T follicular helper cell (primary cell): ENCODE measurements at places on chromosomes 7 and 10.
A peak's percentile ranks its signal among the peaks of the same experiment; 100 is the strongest.

- peak; percentile 7 for DNase-seq
Measured at GRCh38 chr7:134755422-134756022, 23.9 kb upstream of the CALD1 start.

DNA sequence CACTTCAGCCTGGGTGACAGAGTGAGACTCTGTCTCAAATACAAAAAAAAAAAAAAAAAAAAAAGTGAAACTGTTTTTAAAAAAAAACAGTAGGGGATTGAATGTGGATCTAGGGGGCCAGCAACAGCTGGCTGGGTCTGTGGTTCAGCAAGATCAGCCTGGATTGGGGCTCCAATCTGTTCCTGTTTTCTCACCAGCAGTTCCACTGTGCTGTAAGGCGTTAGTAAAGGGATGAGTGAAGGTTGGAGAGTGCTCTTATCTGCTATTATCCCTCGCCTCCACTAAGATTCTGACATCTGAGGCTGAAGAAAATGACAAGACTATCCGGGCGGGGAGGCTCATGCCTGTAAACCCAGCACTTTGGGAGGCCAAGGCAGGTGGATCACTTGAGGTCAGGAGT lies 41.6 kb upstream of the GTF2IRD1 start:
- DNase-seq: no peak

GRCh38 chr7:102075553-102076135 lies 211.0 kb upstream of the SH2B2 start:
- no peak for DNase-seq

- DNase-seq: no peak
Measured at GRCh38 chr7:64098-64915, 128.1 kb upstream of the FAM20C start.

GRCh38 chr7:94270772-94271171 lies 123.9 kb upstream of the COL1A2 start:
- no peak for DNase-seq

DNA sequence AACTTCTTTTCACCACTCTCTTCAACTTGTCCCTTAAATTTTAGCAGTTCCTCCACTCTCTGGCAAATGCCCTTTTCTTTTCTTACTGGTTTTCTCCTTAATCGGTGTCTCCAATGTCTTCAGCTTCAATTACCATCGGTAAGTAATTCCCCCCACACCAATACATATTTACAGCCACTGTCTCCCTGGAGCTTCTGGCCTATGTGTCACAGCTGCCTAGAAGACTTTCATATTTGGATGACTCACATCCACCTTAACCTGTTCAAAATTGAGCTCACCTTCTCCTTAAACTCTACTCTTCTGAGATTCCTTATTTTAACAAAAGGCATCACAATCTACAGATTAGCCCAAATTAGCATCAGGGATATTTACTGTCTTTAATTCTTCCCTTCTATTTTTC lies 380.4 kb downstream of the POM121L12 start:
- DNase-seq: no peak

DNA sequence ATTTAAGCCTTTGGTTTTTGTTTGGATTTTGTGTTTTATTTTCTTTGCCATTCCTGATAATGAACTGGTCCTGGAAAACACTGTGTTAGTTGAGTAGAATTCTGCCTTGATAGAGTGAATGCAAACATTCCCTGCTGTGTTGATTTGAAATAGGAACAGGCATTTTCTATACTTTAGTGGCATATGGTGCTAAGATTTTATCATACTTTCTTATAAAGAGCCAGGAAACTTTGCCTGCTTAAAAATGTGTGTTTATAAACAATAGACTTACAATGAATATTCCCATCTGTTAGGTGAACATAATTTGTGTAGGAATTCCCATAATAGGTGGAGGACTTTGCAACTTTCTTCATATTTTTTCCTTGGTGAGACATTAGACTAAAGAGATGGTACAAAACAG lies 333.3 kb downstream of the SDK1 start:
- DNase-seq: no peak

- no peak for DNase-seq
Measured at GRCh38 chr7:80781146-80781545, 137.7 kb downstream of the SEMA3C start.

- DNase-seq: no peak
Measured at GRCh38 chr10:78719276-78719675, 349.5 kb upstream of the ZMIZ1 start.

GRCh38 chr7:69732203-69732602 lies 133.9 kb downstream of the AUTS2 start:
- DNase-seq: no peak

GRCh38 chr10:17616403-17617030 lies 657 bp downstream of the HACD1 start:
- peak; percentile 0 for DNase-seq

GRCh38 chr10:113666682-113667252 lies 2.9 kb upstream of the NRAP start:
- DNase-seq: no peak

DNA sequence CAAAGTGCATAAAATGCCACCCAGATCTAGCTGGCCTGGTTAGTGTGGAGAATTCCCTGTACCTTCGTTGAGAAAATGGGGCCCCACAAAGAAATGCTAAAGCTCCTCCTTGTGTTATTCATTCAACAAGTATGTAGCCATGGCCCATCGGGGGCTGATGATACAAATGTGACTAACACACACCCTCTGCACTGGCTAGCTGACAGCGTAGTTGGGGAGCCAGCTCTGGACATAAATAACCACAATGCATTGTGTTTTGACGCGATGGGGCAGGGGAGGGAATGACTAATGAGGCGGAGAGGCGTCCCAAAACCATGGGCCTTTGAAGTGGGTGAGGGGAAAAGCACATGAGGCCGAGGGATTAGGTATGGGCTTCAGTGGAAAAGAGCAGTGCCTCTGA lies 28.2 kb upstream of the ASL start:
- no peak for DNase-seq

GRCh38 chr7:20064181-20064970 lies 152.8 kb downstream of the MACC1 start:
- no peak for DNase-seq

GRCh38 chr7:42016517-42016916 lies 220.5 kb downstream of the GLI3 start:
- no peak for DNase-seq

- no peak for DNase-seq
Measured at GRCh38 chr7:115178835-115179234, 256.9 kb downstream of the MDFIC start.

- DNase-seq: no peak
Measured at GRCh38 chr7:40673285-40673684, 538.5 kb downstream of the SUGCT start.

DNA sequence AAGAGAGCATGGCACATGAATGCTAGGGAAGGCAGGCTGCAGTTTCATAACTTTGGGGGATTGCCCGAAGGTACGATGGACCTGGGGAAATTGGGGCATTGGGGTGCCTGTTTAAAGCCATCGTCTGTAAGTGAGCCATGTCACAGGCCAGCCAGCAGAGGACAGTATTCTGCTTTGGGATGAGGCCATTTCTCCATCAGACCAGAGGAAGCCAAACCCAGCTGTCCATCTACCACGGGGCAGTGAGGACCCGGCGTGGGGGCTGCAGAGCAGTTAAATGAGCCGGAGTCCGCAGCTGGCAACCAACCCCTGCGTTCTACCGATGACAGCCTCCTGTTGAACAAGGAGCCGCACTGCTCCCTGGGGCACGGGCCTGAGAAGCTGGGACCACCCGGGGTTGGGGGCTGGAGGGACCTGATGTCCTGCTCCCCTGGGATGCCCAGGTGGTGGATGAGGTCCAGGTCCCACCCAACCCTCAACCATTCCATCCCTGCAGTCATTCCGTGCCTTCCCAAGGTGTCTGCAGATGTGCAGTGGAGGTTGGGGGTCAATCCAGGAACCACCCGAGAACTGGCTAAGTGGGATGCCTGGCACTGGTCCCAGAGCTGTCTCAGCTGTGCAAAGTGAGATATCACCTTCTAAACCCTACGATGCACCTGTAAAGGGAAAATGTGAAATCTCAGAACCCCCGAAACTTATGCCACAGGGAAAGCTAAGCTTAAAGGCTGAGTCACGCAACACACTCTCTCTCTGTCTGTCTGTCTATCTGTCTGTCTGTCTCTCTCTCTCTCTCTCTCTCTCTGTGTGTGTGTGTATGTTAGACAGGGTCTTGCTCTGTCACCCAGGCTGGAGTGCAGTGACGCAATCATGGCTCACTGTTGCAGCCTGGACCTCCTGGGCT lies 12.1 kb upstream of the RHBDD2 start:
- no peak for DNase-seq

DNA sequence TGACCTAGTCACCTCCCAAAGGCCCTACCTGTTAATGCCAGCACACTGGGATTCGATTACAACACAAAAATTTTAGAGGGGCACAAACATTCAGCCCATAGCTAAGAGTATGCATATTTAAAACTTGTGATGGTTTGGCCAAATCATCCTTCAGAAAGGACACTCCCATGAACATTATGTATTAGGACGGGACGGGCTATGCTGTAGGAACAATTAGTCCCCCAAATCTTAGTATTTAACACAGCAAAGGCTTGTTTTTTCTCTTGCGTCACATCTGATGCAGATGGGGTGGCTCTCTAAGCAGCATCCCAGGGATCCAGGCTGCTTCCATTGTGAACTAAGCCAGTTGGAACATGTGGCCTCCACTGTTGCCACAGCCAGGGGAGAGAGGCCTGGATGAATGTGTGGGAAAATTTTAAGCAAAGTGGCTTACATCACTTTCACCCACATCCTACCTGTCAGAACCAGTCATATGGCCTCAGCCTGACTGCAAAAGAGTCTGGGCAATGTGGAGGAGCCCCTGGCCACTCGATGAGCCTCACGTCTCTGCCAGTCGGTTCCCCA lies 26.6 kb downstream of the CHST3 start:
- no peak for DNase-seq

DNA sequence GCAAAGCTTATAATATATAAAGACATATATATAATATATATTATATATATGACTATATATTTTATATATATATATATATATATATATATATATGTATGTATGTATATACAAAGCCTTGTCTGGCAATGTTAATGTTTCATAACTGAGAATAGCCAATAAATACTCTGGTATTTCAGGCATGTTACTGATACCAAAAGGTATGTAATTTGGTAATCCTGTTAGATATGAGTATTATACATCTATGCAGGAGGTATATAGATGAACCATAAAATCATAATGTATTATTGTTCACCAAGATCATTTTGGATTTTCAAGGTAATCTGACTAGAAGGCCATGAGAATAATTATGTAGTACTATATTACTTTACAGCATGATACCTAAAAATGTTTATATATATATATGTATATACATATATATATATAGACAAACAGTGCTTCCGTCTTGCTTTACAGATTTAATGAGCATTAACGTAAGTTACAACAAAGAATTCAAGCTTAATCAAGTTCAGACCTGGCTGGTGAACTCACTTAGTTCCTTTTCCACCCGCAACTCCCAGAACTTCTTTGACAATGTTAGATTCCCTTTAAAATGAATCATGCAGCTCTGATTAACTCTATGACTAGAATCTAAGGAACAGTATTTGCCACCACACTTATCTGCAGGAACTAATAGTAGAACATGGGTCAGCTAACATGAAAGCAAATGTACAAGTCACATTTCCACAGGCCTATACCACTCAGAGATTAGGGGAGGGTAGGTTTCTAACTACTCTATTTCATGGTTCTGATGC lies 82.7 kb downstream of the SLC25A13 start:
- no peak for DNase-seq

- no peak for DNase-seq
Measured at GRCh38 chr10:110793128-110793812, 78.5 kb upstream of the PDCD4 start.

GRCh38 chr7:29956487-29956836 lies 33.1 kb downstream of the SCRN1 start:
- DNase-seq: no peak

- DNase-seq: no peak
Measured at GRCh38 chr10:13118784-13119410, 18.9 kb downstream of the OPTN start.

- DNase-seq: no peak
Measured at GRCh38 chr10:101903827-101904550, 60.4 kb upstream of the KCNIP2 start.

- DNase-seq: no peak
Measured at GRCh38 chr7:107838024-107838601, 35.1 kb upstream of the SLC26A3 start.

GRCh38 chr10:77256346-77256745 lies 381.3 kb downstream of the KCNMA1 start:
- DNase-seq: no peak

- no peak for DNase-seq
Measured at GRCh38 chr10:80454513-80455460, 677 bp downstream of the TSPAN14 start.

GRCh38 chr10:129333706-129334105 lies 133.3 kb upstream of the MGMT start:
- no peak for DNase-seq

GRCh38 chr7:117072620-117073118 lies 119.4 kb downstream of the ST7 start:
- DNase-seq: no peak

- DNase-seq: no peak
Measured at GRCh38 chr7:8189625-8190024, 72.3 kb downstream of the ICA1 start.

DNA sequence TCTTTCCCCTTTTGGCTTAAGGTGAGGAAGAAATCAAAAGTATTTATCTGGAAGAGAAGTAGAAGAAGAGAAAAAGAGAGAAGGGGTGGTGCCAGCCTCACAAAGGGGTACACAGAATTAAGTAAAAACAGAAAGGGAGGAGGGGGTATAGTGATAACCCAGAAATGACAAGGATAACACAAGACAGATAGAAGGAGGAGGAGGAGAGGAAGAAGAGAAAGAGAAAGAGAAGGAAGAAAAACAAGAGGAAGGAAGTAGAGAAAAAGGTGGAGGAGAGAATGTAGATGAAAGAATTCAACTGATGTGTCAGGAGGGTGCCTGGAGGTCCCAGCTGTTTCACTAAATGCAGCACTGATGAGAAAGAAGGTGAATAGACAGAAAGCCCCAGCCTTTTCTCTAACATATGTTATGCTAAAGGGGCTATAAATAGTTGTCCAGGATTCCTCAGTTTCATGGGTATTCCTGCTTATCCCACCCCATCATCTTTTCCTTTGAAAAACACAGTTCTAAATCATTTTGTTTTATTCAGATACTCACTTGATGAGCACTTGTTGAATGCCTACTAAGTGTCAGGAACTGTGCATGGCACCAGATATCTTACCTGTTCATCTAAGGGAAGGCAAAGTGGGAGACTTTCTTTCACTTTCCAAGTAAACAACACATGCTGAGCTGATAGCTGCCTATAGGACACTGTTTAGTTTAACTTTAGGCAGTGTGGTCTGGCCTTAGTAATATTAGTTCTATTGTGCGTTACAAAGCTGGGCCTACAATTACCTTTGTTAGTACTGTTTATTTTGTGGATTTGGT lies 8.0 kb downstream of the SEMA3E start:
- DNase-seq: no peak

GRCh38 chr7:30682212-30683083 lies at the start of gene CRHR2:
CRHR2 (minus strand) TSS chr7:30682456; CDS start chr7:30682280, 176 bp downstream.
- no peak for DNase-seq

DNA sequence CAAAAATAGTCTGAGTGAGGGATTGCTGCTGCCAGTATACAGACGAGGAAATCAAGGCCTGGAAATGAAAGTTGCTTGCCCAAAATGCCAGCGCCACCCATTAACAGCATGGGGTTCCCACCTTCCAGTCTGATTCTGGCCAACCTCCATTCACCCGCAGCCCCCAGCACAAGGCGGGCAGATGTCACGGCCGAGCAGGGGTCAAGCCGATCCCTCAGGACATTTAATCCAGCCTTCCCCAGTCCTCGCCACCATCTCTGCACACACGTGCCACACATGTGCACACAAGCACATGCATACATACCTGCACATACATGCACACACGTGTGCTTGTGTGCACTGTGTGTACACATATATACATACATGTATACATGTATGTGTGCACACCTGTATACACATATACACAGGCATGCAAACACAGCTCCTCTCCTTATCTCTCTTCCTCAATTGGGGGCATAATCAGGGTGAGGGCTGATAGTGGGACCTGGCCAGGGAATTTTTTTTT lies 122.9 kb downstream of the GRID1 start:
- DNase-seq: no peak
